Activated T-helper 1 cell treated with anti-CD3 and anti-CD28 coated beads, Interleukin-12 subunit alpha, Interleukin-12 subunit beta, Interleukin-2, Interleukin-4 antibody, amounts not matched to agents 30 ng/mL and 10 ng/mL and 1 ng/mL, durations not matched to agents 14 hours and 24 hours and 36 hours (primary cell): ENCODE measurements at places on chromosomes 7 and 10. TPM values are rescaled to one million over a fixed set of nuclear protein-coding genes. Genes with fewer than 3 reads are reported as not detected.

Gene SUGCT
- 0.93 TPM in 1 of 2 replicates, not detected in the other for total RNA-seq

Gene MAPK8
- 51.6 and 52.3 TPM in 2 replicates for total RNA-seq

Gene VIPR2
- 0.70 and 1.3 TPM in 2 replicates for total RNA-seq

Gene SOSTDC1
- total RNA-seq: not detected in 2 replicates

Gene ASZ1
- total RNA-seq: not detected in 2 replicates

Gene MAGI2
- total RNA-seq: 0.10 and 0.17 TPM in 2 replicates

Gene ELOVL3
- total RNA-seq: 0.18 TPM in 1 of 2 replicates, not detected in the other

Gene LEP
- not detected in 2 replicates for total RNA-seq

Gene RTKN2
- 3.0 and 3.7 TPM in 2 replicates for total RNA-seq
